Activated CD4-positive, alpha-beta T cell treated with anti-CD3 and anti-CD28 coated beads, Interleukin-2, amount 10 ng/mL, durations not matched to agents 7 days and 5 days (primary cell): ENCODE measurements at places on chromosomes 6 and 20.

- no peak for DNase-seq
Measured at GRCh38 chr20:46322641-46323040, 14.3 kb upstream of the CDH22 start.

DNA sequence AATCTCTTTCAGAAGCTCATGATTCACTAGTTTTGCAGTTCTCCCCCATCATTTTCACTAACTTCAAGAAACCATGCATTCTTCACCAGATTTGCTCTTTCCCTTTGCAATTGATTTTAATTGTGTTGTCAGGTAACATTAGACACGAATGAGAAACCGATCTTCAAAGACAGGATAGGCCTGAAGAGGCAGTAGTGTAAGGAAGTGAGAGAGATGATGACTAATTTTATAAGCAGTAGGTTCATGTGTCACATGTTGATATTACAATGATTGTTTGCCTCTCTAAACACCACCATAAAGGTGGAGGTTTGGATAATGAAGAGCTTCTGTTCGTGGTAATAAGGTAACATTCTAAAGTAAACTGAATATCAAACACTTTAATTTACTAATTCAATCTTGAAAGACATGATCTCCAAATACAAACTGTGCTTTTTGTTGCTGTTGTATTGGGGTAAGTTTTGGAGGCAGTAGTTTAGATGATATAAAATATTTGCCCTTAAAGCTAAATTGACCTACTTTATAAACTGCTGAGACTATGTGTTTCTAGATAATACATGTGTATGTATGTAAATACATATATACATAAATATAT is 207.2 kb downstream of the PHACTR1 start:
- no peak for DNase-seq

GRCh38 chr6:136685540-136686108 is 106.7 kb downstream of the MAP3K5 start:
- DNase-seq: no peak

DNA sequence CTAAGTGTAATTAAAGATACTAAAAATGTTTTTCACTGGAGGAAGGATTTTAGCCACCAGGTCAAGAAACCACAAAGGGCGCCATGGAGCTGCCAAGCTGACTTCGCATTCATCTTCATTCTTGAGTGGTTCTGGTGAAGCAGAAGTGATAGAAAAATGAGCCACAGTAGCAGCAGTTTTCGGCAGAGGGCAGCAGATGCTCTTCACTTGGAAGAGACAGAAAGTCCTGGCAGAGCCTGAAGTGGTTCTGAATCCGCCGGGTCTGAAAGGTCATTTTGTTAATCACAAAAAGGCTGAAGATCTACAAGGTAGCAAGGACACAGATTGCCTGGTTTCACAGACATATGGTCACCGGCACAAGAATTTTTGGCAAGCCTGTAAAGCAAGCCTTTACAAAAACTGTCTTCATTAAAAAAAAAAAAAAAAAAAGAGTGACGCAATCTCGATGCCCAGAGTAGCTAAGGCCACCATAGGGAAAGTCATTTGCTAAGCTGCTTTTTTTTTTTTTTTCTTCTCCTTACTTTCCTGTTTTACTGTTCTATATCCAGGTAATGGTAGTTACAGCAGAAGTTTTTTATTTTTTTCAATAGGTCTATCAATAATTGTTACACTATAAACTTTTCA is 345.1 kb upstream of the AGPAT4 start:
- no peak for DNase-seq

- DNase-seq: no peak
Measured at GRCh38 chr6:36266913-36267644, 2.8 kb upstream of the PNPLA1 start.

- no peak for DNase-seq
Measured at GRCh38 chr6:113600551-113601339, 256.4 kb upstream of the MARCKS start.

GRCh38 chr6:2542101-2542857 is 208.4 kb downstream of the MYLK4 start:
- no peak for DNase-seq

GRCh38 chr6:16730738-16731477 is 30.4 kb downstream of the ATXN1 start:
- DNase-seq: no peak

DNA sequence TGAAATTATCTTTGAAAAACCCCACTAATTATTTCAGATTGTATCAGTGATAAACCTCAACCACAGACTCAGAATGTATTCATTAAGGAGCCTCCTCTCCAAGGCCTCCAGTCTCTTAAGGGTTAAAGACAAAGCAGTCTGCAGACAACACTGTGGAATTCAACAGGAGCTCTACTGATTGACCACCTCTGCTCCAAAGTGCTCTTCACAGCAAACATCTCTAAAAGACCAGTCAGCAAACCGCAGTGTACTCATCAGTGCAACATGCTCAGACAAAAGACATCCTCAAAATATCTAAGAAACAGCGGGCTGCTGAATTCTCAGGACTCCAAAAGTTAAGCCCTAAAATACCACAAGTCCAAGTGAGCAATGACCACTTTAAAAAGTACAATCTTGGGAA is 42.0 kb downstream of the UQCC1 start:
- DNase-seq: no peak

DNA sequence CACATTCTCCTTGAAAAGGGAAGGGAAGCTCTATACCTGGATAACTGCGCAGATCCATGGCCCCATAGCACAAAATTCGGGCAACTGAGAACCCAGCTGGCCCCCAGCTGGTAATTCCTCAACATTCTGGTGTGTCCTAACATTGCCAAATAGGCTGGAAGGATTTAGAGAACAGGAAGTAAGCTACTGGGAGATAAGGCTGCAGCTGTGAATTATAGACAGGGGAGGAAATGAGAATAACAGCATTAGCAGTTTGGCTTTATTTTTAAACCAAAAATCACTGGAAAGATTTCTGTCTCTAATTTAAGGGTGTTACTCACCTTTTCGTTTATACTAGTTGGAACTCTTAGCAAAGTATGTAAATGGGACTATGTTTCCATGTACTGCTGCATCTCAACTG is 97.2 kb downstream of the TULP4 start:
- DNase-seq: no peak

- DNase-seq: peak; percentile 54
Measured at GRCh38 chr6:16731478-16732051, 29.7 kb downstream of the ATXN1 start.

DNA sequence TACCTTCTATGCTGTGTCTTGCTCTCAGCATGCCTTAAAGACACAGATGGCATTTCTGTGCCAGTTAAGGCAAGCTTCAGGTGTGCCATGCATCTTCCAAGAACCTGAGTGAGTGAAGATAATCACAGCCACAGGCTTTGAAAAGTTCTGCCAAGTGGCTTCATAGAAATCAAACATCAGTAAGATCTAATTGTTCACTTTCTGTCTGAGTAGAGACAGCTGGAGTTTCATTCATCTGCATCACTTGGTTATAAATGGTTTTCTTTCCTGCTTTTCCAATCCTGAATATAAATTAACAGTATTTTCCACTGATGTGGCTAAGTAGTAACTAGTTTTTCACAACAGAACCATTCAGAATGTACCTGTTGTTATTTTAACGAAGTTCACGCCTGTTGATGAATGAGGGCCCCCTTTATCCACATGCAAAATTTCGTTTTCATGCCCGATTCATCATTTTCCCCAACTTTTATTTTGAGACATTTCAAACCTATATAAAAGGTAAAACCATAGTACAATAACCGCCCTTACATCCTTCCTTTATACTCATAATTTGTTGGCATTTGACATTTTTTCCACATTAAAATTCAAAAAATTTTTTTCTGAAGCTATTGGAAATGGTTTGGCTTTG is 38.6 kb upstream of the KCNG1 start:
- DNase-seq: no peak

- no peak for DNase-seq
Measured at GRCh38 chr6:90374201-90374600, 77.6 kb upstream of the BACH2 start.

DNA sequence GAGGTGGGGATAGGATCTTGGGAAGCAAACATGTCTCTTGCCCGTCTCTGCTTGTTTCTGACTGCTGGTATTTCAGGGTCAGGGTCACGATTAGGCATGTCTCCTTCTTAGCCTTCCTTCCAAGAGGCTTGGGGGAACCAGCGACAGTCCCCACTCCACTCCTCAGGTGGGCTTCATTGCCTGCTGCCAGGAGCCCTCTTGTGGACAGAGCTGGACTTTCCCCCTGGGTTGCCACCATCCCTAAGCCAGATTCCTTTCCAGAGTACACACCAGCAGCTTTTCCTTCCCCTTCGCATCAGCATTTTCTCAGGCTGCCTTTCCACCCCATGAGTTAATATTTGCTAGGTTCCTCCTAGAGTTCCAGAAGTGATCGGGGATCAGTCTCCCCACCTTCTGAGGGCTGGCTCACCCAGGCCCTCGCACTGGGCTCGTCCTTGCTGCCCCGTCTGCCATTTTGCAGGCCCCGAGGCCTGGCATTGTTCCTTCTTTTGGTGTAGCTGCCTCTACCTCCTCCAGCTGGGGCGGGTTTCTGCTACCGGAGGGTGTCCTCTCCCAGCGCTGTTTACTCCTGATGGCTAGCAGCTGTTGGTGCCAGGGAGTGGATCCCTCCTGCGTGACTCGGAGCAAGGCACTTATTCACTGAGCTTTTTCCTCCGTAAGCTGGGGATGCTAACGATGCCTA is 8.8 kb upstream of the C20orf144 start:
- DNase-seq: peak; percentile 38

DNA sequence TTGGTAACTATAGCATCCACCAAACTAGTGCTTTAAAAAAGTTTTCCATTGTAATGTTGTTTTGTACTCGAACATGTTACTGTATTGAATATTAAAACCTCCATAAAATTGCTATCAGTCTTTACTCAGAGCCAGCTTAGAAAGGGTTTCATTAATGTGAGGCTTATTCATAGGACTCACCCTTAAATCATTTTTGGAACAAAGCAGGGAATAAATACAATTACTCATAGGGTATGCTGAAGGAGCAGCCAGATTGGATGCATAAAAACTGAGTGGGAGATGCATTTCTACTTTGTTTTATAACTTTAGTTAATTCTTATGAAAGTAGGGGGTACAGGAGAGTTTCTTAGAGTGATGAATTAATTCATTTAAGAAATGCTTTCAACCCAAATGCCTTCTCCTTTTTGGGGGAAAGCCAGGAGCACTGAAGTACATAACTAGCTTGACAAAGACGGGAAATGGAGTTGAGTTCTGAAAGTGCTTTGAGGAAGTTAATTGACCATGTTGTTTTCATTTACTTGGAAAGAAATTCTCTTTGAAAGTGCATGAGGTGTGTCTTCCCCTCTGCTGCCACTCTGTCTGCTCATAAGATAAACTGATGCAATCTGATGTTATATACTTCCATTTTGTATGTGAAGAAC is 90.3 kb downstream of the RNF144B start:
- no peak for DNase-seq

GRCh38 chr6:68252632-68253031 is 382.4 kb upstream of the ADGRB3 start:
- DNase-seq: no peak

DNA sequence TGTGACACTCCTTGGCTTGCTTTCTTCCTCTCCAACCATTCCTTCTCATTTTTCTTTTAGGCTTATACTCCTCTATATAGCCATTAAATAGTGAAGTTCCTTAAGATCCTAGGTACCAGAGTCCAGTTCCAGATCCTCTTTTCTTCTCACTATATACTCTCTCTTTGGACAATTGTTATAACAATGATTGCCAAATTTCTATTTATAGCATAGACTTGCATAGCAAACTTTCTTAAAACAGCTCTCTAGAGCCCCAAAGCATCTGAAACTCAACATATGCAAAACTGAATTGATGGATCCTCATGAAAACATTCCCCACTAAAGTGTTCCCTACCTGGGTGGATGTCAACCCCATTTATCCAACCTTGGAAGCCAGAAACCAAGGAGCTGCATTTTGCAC is 13.4 kb downstream of the PHIP start:
- DNase-seq: no peak

DNA sequence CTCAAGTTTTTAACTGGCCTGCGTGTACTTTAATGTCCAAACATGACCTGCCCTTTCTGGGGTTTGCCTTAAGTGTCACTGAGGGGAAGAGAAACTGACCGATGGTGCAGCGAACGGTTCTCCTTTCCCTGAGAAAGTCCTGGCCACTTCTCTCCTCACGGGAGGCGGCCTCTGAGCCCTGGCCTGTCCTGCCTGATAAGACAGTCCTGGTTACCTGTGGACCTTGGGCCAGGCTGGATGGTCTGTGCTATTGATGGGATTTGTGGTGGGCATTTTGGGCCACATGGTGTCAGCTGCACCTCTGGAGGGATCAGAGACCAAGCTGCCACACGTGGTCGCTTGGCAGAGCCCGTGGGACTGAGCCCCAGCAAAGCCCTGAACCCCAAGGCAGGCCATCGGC is 11.6 kb upstream of the NTSR1 start:
- no peak for DNase-seq

GRCh38 chr20:37347891-37348791 is 2.2 kb downstream of the SRC start:
- DNase-seq: no peak

- no peak for DNase-seq
Measured at GRCh38 chr6:35318196-35319171, 20.9 kb downstream of the DEF6 start.
